ENCODE measurements at places on chromosomes 3 and 15.
A peak's percentile ranks its signal among the peaks of the same experiment; 100 is the strongest.

- no peak for DNase-seq
Observed at GRCh38 chr3:134061401-134061800, 31.7 kb upstream of the SLCO2A1 start.

GRCh38 chr3:170465955-170466354 is 47.3 kb downstream of the CLDN11 start:
- DNase-seq, result no peak

- DNase-seq, result no peak
Observed at GRCh38 chr3:71064291-71064955, 519.1 kb downstream of the FOXP1 start.

GRCh38 chr3:122318620-122319019 is 6.4 kb upstream of the CSTA start:
- DNase-seq, result no peak

DNA sequence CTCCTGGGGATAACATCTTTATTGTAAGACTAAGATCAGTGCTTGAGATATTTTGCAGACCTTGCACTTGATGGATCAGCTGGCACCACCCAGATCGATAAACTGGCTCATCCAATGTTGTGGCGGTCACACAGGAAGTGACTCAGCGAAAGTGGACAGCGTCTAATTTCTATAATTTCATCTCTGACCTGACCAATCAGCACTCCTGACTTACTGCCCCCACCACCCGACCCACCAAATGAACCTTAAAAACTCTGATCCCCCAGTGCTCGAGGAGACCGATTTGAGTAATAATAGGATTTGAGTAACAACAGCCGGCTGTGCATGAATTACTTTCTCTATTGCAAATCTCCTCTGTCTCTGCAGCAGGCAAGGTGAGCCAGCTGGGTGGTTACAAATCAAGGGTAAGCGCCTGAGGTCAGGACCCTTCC is 62.7 kb upstream of the RNU6-1 start:
- DNase-seq, result no peak

GRCh38 chr15:100932676-100933348 is 13.7 kb downstream of the LRRK1 start:
- no peak for DNase-seq

- no peak for DNase-seq
Observed at GRCh38 chr3:165070682-165071081, 7.6 kb downstream of the SI start.

- DNase-seq, result no peak
Observed at GRCh38 chr3:49534581-49535441, 19.5 kb upstream of the BSN start.

- no peak for DNase-seq
Observed at GRCh38 chr15:86556396-86557017, 476.8 kb downstream of the AGBL1 start.

GRCh38 chr3:186277268-186277909 is 84.6 kb downstream of the DGKG start:
- DNase-seq, result peak; percentile 51

DNA sequence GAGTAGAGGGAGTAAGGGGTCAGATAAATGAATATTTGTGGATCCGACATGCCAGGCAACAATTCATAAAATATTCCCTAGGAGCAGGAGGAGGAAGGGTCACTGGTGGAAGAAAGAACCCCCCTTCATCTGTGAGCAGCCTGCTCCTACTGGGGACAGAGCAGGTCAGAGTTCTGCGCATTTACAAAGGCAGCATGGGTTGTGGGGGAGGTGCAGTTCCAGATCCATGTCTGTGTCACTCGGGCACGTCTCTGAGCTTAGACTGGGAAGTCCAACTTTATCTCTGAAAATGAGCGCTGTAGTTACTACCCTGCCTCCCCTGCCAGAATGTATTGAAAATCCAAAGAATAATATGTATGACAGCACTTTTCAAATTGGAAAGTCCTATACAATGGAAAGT is 115.2 kb downstream of the GABRG3 start:
- DNase-seq, result no peak

GRCh38 chr3:187516446-187517185 is 148.4 kb downstream of the RTP4 start:
- DNase-seq, result no peak

All from urothelium cell line (cell line).